WTC11 (cell line): ENCODE measurements at places on chromosomes 2 and 18. TPM values are rescaled to one million over a fixed set of nuclear protein-coding genes. Genes with fewer than 3 reads are reported as not detected.
A peak's percentile ranks its signal among the peaks of the same experiment; 100 is the strongest.

- peak overlapping the region; percentile 45; the same call in 1 of the 2 replicates for H3K4me3 ChIP-seq
- peak; percentile 80 for DNase-seq
- peaks cover 72% of the 10 kb centered on the region for H3K4me1 ChIP-seq
- peak overlapping the region; percentile 95 for H3K27ac ChIP-seq
- H3K36me3 ChIP-seq: peaks cover 12% of the 10 kb centered on the region
Observed at GRCh38 chr2:234996069-234996940, 44.5 kb downstream of the SH3BP4 start.

DNA sequence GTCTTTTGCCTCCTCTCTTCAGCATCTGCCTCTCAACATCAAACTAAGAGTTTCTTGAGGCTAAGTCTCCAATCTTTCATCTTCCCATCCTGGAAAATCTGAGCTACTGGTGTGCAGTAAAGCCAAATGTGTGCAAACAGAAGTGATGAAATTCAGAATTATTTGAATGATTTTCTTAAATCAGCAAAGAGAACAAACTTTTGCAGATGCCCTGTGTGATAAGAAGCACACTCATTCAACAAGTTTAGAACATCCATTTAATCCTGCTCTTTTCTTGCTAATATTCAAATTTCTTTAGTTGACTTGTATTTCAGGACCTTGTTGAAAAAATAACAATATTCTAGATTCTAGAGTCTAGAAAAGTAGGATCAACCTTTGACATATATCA, 1374.9 kb upstream of the CELF4 start:
- H3K36me3 ChIP-seq: peaks cover 29% of the 10 kb centered on the region
- no peaks in the 10 kb centered on the region for H3K27me3 ChIP-seq
- H3K4me3 ChIP-seq: no peak overlapping the region
- peaks cover 7% of the 10 kb centered on the region; the same call in 1 of the 2 replicates for H3K4me1 ChIP-seq
- no peak for DNase-seq
- H3K27ac ChIP-seq: no peak overlapping the region

DNA sequence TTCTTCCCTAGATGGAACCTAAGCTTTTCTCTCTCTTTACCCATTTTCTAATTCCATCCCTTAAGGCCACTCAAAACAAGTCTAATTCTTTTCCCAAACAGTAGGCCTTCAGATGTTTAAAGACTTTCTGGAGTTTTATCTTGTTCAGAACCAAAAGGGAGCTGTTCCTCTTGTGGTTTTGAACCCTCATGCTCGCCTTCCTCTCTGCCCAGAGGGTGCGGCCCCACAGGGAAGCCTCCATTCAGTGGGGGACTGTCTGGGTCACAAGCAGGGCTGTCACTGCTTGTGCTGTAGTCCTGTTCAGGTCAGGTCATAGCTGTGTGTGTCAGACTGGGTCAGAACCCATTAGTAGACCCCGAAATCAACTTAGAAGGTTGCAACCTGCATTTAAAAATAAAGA, 56.5 kb downstream of the TET3 start:
- no peak overlapping the region for H3K27ac ChIP-seq
- H3K27me3 ChIP-seq: no peaks in the 10 kb centered on the region
- no peak for DNase-seq
- H3K4me3 ChIP-seq: no peak overlapping the region

- no peak for DNase-seq
- no peaks in the 10 kb centered on the region for H3K4me1 ChIP-seq
- H3K27ac ChIP-seq: no peak overlapping the region
- no peaks in the 10 kb centered on the region for H3K27me3 ChIP-seq
- H3K36me3 ChIP-seq: no peaks in the 10 kb centered on the region
Observed at GRCh38 chr2:152227969-152228592, 52.5 kb upstream of the STAM2 start.

GRCh38 chr2:239660390-239661230, 259.8 kb upstream of the HDAC4 start:
- DNase-seq: no peak
- H3K4me3 ChIP-seq: no peak overlapping the region
- no peaks in the 10 kb centered on the region for H3K36me3 ChIP-seq
- H3K27ac ChIP-seq: no peak overlapping the region
- H3K4me1 ChIP-seq: peaks cover 17% of the 10 kb centered on the region
- H3K27me3 ChIP-seq: no peaks in the 10 kb centered on the region; the same call in 1 of the 2 replicates

Gene TCF23
- 0.05 to 0.14 TPM (median 0.13 TPM) in 3 replicates for total RNA-seq

Gene SLC5A7
- 0.05 TPM in 1 of 3 replicates, not detected in the others for total RNA-seq

GRCh38 chr2:26061539-26061938, 27.7 kb downstream of the RAB10 start:
- no peak overlapping the region for H3K27ac ChIP-seq
- H3K36me3 ChIP-seq: peaks cover 4% of the 10 kb centered on the region
- H3K4me3 ChIP-seq: no peak overlapping the region
- H3K4me1 ChIP-seq: peaks cover 29% of the 10 kb centered on the region

GRCh38 chr2:234191819-234192407, 141.4 kb downstream of the SPP2 start:
- peaks cover 9% of the 10 kb centered on the region for H3K4me1 ChIP-seq
- peaks cover 6% of the 10 kb centered on the region for H3K27me3 ChIP-seq
- no peak for DNase-seq
- H3K4me3 ChIP-seq: no peak overlapping the region

Gene CAPN14
- total RNA-seq: 0.11 to 0.37 TPM (median 0.11 TPM) in 3 replicates

Gene THADA
- total RNA-seq: 20.6 to 27.5 TPM (median 21.7 TPM) in 3 replicates

- H3K27me3 ChIP-seq: no peaks in the 10 kb centered on the region
- no peak overlapping the region for H3K4me3 ChIP-seq
- DNase-seq: no peak
- peaks cover 5% of the 10 kb centered on the region; the same call in 1 of the 2 replicates for H3K4me1 ChIP-seq
Observed at GRCh38 chr2:179479947-179480346, 215.3 kb upstream of the SESTD1 start.

DNA sequence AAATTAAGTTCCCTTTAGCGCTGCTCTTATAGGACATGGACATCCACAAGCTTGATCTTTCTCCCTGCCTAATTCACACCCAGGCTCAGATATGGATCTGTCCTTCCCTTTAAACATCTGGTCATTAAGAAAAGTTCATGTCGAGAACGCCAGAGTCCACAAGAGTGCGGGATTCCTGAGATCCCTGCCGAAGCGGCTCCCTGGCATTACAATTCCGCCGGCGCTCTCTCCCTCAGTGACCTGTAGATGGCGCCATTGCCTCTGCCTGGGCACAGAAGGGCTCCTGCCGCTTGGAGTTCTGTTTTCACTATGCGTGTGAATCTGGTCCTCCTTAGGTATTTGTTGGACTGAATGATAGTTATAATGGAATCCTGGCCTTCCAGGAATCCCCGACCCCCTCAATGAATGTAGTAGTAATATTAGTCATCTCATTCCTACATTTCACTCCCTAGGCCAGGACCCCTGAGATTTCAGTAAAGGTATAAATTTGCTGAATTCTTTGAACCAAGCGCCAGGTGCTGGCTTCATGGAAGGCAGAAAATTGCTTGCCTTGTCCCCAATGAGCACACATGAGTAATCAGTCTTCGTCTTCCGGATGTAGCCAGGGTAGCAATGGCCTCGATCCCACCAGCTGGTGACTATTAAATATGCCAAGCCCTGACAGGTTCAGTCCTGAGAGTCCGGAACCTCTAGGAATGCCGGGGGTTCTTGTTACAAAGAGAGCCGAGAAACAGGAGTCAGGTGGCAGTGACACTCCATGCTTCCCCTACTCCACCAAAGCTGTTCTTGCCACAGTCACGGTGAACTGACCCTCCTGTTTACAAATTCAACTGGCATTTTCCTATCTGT, 26.4 kb upstream of the CD207 start:
- H3K4me3 ChIP-seq: no peak overlapping the region
- DNase-seq: peak; percentile 93
- H3K4me1 ChIP-seq: peaks cover 3% of the 10 kb centered on the region; the same call in 1 of the 2 replicates
- H3K27ac ChIP-seq: no peak overlapping the region
- H3K27me3 ChIP-seq: peaks cover 85% of the 10 kb centered on the region

Gene BOLA3
- total RNA-seq: 58.2 to 66.1 TPM (median 65.8 TPM) in 3 replicates

Gene TSPYL6
- total RNA-seq: not detected in 3 replicates

DNA sequence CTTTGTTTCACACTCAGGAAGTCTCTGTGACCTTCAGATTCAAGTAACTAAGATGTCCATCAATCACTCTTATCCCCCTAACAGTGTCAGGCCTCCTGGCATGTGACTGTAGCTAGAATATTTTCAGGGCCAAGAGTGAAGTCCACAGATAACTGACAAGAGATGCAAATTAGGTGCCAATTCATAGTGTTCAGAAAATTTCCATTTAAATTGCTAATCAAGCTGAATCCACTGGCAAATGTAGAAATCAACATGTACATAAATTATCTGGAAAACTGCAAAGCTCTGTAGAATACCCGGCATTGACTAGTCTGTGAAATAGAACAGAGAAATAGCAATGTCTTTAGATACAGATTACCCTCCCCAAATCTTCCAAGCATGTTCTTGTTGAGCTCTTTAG, 38.6 kb upstream of the ARL4C start:
- H3K4me3 ChIP-seq: no peak overlapping the region
- DNase-seq: no peak
- peaks cover 5% of the 10 kb centered on the region for H3K4me1 ChIP-seq
- H3K36me3 ChIP-seq: peaks cover 7% of the 10 kb centered on the region
- H3K27ac ChIP-seq: no peak overlapping the region

- H3K27ac ChIP-seq: peak overlapping the region; percentile 48
- no peak overlapping the region for H3K4me3 ChIP-seq
- peaks cover 36% of the 10 kb centered on the region for H3K4me1 ChIP-seq
- H3K36me3 ChIP-seq: no peaks in the 10 kb centered on the region
Observed at GRCh38 chr2:164388511-164388910, 232.8 kb downstream of the GRB14 start.

DNA sequence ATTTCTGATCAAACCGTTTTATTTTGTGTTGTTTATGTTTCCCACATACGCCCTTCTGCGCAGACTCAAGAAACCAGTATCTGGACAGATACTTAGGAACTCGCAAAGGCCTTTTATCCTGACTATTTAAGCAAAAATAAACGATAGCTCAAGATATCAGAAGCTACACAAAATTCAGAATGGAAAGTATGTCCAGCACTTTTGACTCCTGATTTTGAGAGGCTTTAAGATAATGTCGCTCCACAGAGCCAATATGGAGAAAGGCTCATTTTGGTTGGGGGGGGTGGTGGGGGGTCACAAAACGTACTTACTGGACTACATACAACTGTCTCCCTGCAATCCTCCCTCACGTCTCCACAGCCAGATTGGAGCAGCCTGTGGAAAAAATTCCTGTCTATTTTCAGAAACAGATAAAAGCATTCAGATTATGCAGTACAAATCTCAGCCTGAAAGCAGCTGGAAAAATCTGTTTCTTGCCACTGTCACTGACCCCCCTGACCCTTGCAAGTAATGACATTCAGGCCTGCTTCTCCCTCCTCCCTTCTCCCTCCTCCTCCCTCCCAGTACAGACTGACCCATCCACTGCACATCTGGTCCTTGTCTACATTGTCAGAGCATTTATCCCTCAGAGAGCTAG, 34.9 kb upstream of the LCLAT1 start:
- H3K4me3 ChIP-seq: no peak overlapping the region
- no peak for DNase-seq
- peaks cover 25% of the 10 kb centered on the region for H3K4me1 ChIP-seq
- H3K36me3 ChIP-seq: peaks cover 3% of the 10 kb centered on the region; the same call in 1 of the 2 replicates

DNA sequence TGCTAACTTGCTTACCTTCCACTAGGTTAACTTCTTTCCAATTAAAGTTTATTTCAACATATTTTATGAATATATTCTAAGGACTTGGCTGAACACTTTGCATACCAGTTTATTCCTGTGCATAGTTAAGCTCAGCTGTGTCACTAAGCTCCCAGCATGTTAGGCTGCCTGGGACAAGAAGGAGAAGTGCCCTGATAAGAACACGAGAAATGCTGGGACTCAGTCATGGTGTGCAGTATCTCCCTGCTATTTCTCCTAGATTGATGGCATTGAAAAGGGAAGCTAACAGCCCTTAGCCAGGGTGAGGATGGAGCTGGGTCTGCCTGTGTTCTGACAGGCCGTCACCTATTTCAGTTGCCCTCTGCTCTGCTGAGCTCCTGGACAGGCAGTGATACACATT, 164.3 kb downstream of the TRABD2A start:
- no peak overlapping the region for H3K4me3 ChIP-seq
- H3K36me3 ChIP-seq: no peaks in the 10 kb centered on the region
- H3K4me1 ChIP-seq: no peaks in the 10 kb centered on the region

- no peak overlapping the region for H3K4me3 ChIP-seq
- H3K4me1 ChIP-seq: peaks cover 92% of the 10 kb centered on the region
- no peak for DNase-seq
- H3K27ac ChIP-seq: no peak overlapping the region
- H3K36me3 ChIP-seq: peaks cover 8% of the 10 kb centered on the region
- H3K27me3 ChIP-seq: no peaks in the 10 kb centered on the region
Observed at GRCh38 chr2:54574107-54574859, 118.2 kb downstream of the SPTBN1 start.
